ENCODE measurements at places on chromosomes 12 and 14. TPM values are rescaled to one million over a fixed set of nuclear protein-coding genes. Genes with fewer than 3 reads are reported as not detected.

Gene STYK1
- total RNA-seq = 1.6 TPM

GRCh38 chr14:63840981-63841380 is 11.8 kb upstream of the SYNE2 start:
- DNase-seq = peak; percentile 55

GRCh38 chr12:42605685-42606084 is 16.1 kb upstream of the PRICKLE1 start:
- DNase-seq = no peak

GRCh38 chr12:121209221-121209620 is 708 bp upstream of the P2RX4 start:
- no peak for DNase-seq

Gene SLC39A5
- total RNA-seq = 1.1 TPM

DNA sequence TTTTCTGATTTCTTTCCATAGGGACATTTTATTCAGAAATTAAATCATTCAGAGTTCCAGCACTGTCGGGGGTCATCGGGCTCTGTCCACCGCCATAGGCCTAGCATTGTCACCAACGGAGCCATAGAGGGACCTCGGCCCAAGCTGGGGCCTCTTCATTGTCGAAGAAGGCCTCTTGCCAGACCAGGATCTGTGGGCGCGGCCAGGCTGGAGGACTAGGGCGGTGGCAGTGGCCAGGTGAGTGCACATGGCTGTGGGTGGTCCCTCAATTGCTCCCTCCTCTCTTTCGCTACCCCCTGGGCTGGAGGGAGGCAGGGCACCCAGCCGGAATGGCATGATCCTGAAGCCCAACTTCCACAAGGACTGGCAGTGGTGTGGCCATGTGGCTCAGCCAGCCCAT is 10.6 kb upstream of the SPSB2 start:
- no peak for DNase-seq

- DNase-seq = no peak
Measured at GRCh38 chr14:29861996-29862395, 65.7 kb downstream of the PRKD1 start.

Gene RBP5
- total RNA-seq = 0.26 TPM

DNA sequence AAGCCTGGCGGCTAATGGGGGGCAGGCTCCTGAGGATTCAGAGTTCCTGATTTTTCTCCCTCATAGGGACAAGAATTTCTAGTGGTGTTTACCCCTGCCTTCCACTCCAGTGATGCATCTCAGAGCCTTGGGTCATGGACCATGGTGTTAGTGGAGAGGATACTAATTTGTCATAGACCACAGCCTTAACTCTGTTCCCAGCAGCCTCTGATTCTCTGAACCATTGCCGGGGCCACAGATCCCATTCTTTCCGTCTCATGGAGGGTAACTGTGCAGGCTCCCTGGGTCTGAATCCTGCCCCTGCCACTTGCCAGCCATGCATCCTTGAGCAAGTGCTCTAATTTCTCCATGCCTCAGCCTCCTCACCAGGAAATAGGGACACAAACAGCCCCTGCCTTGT is 55.1 kb downstream of the RPH3A start:
- DNase-seq = no peak

DNA sequence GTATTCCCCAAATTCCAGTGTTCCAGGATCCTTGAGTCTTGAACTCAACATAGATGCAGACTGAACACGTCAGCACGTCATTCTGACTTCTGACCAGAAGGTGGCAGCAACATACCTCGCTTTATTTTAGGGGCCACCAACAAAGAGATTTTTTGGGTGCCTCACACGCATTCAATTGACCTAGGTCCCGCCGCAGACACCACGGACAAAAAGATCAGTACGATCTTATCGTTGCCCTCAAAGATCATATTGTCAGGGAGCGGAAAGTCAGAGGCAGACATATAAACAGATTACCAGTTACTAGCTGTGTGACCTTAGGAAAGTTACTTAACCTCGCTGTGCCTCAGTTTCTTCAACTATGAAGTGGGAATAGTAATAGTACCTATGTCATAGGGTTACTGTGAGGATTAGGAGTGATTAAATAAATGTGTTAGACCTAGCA is 6.5 kb upstream of the PRPH start:
- peak; percentile 73 for DNase-seq

Gene LPAR5
- total RNA-seq = 4.1 TPM

DNA sequence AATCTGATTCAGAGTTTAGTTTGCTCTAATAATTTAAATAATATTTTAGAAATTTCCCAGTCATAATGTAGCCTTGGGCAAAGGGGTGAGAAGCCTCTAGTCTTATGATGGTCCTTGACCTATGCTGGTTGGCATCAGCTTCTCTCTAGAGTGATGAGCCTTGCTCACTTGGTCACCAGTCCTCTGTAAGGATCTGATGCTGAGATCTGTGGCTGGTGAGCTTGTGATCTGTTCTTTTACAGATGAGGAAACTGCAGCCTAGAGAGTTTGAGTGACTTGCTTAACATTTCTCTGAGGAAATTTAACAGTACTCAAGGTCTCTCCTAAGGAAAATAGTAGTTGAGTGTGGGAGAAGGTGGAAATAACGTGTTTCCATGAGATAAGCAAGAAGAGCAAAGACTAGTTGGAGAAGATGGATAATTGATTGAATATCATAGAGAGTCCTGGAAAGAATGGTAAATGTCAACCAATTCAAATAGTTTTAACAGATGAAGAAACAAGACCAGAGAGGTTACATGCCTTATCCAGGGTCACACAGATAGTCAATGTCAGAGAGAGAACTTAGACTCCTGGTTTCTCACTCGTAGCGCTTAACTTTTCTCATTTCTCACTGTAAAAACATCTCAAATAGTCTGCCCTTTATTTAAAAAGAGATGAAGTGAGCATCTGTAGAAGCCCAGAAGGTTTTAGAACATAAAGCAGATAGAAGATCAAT is 89.7 kb upstream of the ETV6 start:
- no peak for DNase-seq

- no peak for DNase-seq
Measured at GRCh38 chr14:102924632-102925588, 2.4 kb downstream of the AMN start.

DNA sequence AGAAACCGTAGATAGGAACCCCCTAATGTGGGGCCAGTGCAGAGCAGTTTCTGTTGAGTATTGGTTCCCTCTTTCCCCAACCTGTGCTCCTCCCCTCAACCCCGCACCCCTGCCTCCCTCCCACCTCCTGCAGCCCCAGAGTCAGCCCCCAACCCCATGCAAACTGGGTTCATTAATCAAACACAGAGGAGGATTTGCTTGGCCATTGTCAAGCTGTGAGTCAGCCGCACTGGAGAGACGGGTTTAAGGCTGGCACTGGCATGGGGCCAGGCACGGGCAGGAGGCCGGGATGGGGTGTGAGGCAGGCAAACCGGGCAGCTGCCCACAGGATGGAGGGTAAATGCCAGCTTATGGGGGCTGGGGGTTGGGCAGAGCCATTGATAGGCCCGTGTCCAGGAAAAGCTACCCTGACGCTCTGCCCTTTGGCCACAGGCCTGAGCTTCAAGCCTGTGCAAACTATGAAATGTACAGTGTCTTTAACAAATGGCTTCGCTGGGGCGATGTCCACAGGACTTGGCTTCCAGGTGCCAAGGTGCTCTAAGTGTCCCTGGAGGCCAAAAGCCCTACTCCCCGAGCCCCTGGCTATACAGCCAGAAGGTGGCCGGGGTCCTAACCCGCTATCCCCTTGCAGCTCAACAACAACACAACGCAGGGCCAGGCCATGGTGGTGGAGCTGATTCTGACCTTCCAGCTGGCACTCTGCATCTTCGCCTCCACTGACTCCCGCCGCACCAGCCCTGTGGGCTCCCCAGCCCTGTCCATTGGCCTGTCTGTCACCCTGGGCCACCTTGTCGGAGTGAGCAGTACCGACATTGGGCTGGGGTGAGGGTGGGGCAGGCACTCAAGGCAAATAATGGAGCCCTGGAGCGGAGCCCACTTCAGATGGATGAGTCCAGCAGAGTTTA is 1.4 kb downstream of the AQP5 start:
- DNase-seq = no peak

All from activated T-cell treated with anti-CD3 and anti-CD28 coated beads, Interleukin-2, amount 50 U/mL, for 72 hours (primary cell).